MM.1S (cell line): ENCODE measurements at places on chromosomes 12 and 14.

GRCh38 chr14:102283631-102284129 is 21.3 kb downstream of the MOK start:
- DNase-seq = no peak

DNA sequence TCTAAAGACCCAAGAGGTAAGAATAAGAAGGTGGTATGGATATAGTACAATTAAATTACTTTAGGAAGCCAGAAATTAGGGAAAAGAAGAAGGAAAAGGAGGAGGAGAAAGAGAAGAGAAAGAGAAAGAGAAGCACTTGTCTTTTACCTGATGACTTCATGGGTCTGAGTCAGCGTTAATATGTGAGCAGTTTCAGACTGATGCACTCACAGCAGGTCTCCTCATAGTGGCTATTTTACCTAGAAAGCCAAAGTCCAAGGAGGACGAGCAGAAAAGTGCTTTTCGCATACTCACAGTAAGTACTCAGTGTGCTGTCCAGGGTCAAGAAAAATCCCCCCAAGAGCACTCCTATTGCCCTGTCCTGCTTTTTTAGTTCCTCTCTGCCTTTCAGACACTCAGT is 222.1 kb downstream of the C12orf42 start:
- peak; percentile 71 for DNase-seq

DNA sequence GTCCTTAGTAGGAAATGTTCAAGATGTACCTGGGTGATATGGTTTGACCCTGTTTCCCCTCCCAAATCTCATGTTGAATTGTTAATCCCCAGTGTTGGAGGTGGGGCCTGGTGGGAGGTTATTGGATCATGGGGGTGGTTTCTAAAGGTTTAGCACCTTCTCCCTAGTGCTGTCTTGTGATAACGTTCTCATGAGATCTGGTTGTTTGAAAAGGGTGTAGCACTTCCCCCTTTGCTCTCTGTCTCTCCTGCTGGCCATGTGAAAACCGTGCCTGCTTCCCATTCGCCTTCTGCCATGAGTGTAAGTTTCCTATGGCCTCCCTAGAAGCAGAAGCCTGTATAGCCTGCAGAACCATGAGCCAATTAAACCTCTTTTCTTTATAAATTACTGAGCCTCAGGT is 353.0 kb upstream of the SFSWAP start:
- no peak for DNase-seq

GRCh38 chr12:96094201-96094600 is 58.8 kb upstream of the LTA4H start:
- DNase-seq = peak; percentile 46

DNA sequence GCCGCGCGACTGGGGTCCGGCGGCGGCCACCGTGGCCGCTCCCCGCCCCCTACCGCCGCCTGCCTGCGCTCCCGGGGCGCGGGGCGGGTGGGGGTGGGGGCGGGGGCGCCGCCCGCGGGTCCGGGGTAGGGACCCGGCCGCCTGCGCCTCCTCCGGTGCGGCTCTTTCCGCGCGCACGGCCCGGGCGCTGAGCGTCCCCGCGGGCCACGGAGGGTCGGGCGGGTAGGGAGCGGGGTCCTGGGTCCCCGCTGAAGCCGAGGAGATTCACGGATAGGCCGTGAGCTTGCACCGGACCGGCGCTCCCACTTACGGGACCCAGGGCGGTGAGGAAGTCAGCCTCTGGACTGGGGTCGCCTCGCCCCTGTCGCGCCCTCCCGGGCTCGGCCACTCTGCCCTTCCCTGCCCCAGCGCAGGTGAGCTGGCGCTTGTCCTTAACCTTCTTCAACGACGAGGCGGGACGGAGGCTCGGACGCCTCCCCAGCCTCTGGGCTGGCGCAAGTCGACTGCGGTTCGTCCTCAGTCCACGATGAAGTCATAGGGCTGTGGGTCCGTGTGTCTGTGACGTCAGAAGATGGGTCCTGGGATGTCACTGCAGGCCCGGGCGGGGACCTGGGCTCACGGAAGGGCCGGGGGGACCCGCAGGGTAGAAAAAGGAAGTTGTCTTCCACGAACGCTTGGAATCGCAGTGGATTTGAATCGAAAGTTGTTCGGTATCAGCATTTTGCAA is 514 bp downstream of the FBXO34 start:
- peak; percentile 65 for DNase-seq

- DNase-seq = no peak
These were observed 118.7 kb upstream of the TMCC3 start for GRCh38 chr12:94769047-94769420.

DNA sequence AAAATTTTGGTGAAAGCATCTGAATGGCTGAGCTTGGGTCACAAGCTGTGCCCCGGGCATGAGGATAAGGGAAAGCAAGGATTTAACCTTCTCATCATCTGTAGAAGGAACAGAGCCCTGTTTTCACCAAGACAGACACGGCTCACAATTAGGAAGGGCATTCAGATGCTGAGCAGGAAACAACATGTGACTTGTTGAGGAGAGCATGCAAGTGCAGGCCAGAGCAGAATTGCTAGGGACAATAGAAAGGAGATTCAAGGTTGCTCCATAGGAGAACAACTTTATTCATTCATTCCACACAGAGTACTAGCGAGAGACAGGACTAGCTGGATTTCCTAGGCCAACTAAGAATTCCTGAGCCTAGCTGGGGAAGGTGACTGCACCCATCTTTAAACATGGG is 14.6 kb upstream of the RILPL1 start:
- DNase-seq = no peak

GRCh38 chr12:10540776-10541205 is 35.1 kb downstream of the EIF2S3B start:
- DNase-seq = no peak

GRCh38 chr14:22231018-22231417 is 358.0 kb downstream of the DAD1 start:
- DNase-seq = no peak

GRCh38 chr14:22221508-22221907 is 367.5 kb downstream of the DAD1 start:
- peak; percentile 12 for DNase-seq

DNA sequence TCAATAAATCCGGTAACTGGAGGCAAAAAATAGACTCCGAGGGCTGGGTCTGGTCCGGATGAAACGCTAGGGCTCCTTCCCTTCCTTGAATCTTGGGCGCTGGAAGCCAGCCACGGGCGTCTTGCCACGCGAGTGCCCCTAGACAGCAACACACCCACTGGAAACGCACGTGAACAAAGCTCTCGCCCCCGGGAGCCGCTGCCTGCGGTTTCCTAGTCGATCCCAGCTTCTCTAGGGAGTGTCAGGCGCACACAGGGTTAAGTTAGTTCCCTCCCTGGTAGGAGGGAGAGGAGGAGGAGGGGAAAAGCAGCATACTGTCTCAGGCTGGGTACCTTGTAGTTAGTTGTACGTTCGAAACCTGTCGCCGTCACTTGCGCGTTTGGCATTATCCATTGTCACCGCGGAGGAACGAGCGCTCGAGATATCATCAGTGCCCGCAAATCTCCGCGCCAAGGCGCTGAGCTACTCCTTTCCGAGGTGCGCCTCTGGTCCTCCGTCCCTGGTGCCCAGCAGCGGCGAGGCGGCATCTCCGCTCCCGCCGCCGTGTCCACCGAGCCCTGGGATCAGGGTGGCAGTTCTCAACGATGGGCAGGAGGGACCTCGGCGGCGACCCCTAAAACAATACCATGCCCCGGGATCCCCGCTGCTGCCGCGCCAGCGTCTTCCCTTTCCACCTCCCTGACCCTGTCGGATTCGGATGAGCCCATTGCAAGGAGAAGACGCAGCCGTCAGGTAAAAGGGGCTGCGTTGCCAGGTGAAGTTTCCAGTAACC is at the start of gene FLRT2:
Gene FLRT2, plus strand, starts transcription at position 342 of the 772 bp plus-strand sequence. CDS start 91,371 bp downstream, outside the sequence.
- no peak for DNase-seq

GRCh38 chr14:89635615-89636014 is 218.6 kb upstream of the FOXN3 start:
- DNase-seq = no peak

DNA sequence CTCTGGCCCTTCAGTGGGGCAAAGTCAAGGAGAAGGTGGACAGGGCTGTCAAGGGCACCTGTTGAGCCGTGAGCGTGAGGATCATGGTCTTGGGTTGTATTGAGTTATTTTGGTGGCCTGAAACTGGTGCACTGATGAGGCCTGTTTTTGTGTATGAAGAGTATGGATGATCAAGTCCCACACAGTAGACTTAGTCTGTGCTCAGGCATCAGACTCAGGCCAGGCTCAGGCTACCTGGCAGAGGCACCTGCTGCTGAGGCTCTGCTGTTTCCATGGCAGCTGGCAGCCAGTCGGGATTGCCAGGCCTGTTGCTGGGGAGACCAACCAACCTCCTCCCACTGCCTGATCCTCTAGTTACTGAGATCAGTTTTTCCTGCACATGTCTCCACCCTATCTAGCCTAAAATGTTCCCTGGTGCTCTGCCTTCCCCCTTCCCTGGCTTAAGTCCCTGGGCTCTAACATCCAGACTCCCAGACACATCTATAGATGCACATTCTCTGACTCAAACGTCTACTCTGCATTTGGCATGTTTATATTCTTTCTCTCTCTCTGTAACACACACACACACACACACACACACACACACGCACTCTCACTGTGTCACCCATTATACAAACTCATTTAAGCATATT is 5.1 kb downstream of the JPH4 start:
- no peak for DNase-seq

DNA sequence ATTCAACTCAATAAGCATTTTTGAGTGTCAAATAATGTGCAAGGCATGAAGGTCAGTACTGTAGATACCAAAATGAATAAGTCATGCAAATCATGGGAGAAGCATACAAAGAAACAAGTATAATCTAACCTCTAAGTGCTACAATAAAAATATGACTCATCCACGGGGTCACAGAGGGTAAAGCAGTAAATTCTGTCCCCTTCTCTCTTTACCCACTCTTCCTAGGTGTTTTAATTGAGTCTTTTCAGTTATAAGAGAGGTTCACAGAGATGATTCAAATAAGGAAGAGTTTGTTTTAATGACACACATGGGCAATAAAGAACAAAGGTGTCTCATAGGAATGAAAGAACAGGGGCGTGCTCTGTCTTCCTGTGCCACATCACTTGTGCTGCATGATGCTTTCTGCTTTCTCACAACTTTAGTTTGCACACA is 71.5 kb upstream of the DAAM1 start:
- no peak for DNase-seq

DNA sequence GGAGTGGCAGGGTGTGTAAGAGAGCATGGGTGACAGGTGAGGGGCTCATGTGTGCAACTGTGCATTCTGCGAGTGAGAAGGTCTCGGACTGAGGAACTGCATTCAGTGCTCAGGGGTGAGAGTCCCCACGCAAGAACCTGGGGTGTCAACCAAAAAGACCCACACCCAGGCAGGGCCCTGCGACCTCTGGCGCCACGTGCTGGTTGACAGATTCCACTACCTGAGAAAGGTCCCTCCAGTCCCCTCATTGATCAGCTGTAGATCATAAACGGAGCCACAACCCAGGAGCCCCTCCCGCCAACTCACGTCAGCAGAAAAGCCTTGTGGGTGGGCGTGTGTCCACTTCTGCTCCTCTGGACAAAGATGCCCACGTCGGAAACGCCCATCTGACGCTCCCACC is 98.7 kb downstream of the ASCL4 start:
- no peak for DNase-seq

DNA sequence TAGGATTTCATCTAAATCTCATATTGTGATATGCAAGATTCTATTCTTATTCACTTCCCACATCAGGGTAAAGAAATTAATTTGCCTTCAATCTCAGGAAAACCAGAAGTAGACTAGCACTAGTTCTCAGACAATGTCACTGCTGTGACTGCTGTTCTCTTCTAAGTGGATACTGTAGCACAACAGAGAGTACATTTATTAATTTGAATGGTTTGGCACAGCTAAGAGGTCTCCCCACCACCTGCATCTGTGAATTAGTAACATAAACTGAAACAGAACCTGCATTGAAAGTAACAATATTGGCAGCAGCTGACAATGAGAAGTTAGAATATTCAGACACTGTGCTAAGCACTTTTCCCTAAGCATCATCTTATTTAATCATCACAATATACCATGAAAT is 253.1 kb downstream of the PDZRN4 start:
- peak; percentile 46 for DNase-seq

GRCh38 chr14:55446127-55446736 is 5.8 kb upstream of the TBPL2 start:
- DNase-seq = peak; percentile 47

DNA sequence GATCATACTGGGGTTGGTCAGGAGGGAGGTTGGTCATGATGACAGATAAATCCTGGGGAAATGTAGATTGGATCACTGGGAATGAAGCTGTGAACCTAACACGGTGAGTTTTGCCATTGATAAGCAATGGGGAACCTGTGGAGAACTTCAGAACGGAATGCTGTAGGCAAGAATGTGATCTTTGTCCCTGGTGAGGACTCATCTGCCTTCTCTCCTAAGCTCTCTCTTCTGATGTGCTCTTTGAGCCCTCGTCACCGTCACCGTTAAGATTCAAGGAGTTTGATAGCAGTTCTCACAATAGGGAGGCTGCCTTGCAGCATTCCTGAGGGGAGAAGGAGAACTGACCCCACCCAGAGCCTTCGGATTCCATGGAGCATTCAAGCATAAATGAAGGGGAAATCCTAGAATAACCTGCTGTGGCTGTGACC is 217.6 kb downstream of the ANO6 start:
- no peak for DNase-seq

DNA sequence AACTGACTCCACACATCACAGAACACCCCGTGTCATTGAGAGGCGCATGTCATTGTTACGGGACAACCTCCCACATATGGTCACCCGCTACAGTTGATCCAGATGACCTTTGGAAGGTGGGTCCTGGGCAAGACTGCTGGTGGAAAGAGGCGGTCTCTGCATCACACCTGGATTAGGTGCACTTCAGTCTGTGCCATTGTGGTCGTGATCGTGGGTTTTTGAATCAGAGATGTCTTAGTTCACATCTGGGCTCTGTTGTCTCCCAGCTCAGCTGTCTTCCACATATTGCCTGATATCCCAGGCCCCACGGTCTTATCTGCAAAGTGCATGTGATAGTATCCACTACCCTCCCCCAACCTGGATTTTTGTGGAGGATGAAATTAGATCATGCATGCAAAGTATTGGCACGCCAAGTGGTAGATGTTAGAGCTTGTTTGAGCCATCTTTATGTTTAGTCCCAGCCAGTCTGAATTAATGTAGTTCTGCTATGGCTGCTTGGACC is 208.7 kb upstream of the FOXN3 start:
- DNase-seq = no peak

DNA sequence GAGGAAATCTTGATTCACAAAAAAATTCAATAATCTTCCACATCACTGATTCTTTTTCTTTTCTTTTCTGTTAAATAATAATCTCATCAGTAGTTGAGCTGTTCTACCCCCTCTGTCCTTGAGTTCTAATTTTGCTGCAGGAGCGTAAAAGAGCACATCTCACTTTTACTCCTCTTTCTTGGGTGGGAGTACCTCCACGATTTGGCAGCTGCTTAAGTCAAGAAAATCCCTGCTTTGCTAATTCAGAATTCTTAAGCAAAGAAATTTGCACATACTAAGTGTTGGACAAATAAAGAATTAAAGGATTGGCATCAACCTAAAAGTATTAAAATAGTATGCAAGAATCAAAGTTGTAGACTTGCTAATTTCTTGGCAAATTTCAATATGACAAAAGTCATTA is 128.8 kb downstream of the PRKD1 start:
- DNase-seq = no peak

GRCh38 chr12:52362118-52362726 is 5.1 kb downstream of the KRT85 start:
- DNase-seq = no peak
